ENCODE measurements at places on chromosomes 16 and 17. TPM values are rescaled to one million over a fixed set of nuclear protein-coding genes. Genes with fewer than 3 reads are reported as not detected.

Gene HCFC1R1
- 56.2 TPM for polyA plus RNA-seq

Gene P3H4
- polyA plus RNA-seq = 37.8 TPM

Gene CMTM1
- polyA plus RNA-seq = 7.0 TPM

Gene MEIOB
- 3.2 TPM for polyA plus RNA-seq

Gene RAB37
- 6.6 TPM for polyA plus RNA-seq

Gene TEKT1
- polyA plus RNA-seq = 0.62 TPM

Gene LRRC59
- 60.3 TPM for polyA plus RNA-seq

Gene TMIGD1
- 0.78 TPM for polyA plus RNA-seq

Gene PRSS8
- 54.4 TPM for polyA plus RNA-seq

Gene CEMP1
- polyA plus RNA-seq = 3.1 TPM

Gene UTS2R
- 0.40 TPM for polyA plus RNA-seq

Gene SLC46A1
- polyA plus RNA-seq = 17.4 TPM

Gene ADORA2B
- 4.6 TPM for polyA plus RNA-seq

Gene GDPD1
- 12.5 TPM for polyA plus RNA-seq

Gene CCR7
- polyA plus RNA-seq = 0.20 TPM

Gene IGFALS
- polyA plus RNA-seq = 1.6 TPM

Gene DCXR
- 69.8 TPM for polyA plus RNA-seq

Gene NPW
- polyA plus RNA-seq = 3.8 TPM

Gene NDUFAB1
- 87.2 TPM for polyA plus RNA-seq
